SK-N-SH (cell line): ENCODE measurements at places on chromosomes 7 and 10. TPM values are rescaled to one million over a fixed set of nuclear protein-coding genes. Genes with fewer than 3 reads are reported as not detected.

- no peak overlapping the region for H3K27ac ChIP-seq
- no peaks in the 10 kb centered on the region for H3K27me3 ChIP-seq
- H3K36me3 ChIP-seq = peaks cover 19% of the 10 kb centered on the region
- DNase-seq = no peak
- H3K4me1 ChIP-seq = no peaks in the 10 kb centered on the region; the same call in 1 of the 2 replicates
- no peak overlapping the region for H3K4me3 ChIP-seq
These were observed 27.2 kb downstream of the SVIL start for GRCh38 chr10:29607576-29607975.

DNA sequence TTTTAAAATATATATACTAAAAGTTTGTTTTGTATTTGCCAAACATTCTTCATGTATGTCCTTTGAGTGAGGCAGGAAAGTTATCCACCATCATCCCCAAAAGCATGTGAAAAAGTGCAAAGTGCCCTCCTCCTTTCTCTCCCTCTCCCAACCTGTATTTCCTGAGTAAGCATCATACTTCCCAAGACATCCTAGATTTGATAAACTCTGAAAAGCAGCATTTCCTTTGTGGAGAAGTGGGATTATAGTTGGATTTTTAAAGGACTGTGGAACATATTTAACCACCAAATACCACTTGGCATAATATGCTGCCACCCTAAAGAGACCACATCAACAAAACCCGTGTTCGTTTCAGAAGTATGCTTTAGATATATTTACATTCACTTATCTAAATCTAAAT, 36.9 kb downstream of the NET1 start:
- peaks cover 2% of the 10 kb centered on the region for H3K4me1 ChIP-seq
- H3K27ac ChIP-seq = no peak overlapping the region
- no peaks in the 10 kb centered on the region for H3K27me3 ChIP-seq
- no peak for DNase-seq

DNA sequence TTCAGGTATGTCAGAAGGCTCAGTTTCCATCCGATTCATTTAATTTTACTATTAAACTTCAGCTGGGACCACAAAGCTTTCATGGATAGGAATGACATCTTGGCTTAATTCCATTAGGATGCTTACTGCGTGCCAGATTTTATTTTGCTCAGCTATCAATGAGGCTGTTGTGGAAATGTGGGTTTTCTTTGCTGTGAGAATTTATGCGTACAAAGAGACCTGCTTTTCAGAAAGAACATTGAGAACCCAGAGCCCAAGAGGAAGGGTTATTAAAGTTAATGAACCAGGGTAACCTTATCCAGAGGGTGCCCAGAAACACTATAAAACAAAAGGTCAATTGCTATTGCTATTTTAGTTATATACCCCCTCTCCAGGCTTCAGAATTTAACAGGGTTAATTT, 98.3 kb downstream of the MKLN1 start:
- no peak overlapping the region for H3K27ac ChIP-seq
- H3K4me3 ChIP-seq = no peak overlapping the region
- H3K36me3 ChIP-seq = peaks cover 27% of the 10 kb centered on the region
- DNase-seq = no peak
- H3K27me3 ChIP-seq = no peaks in the 10 kb centered on the region

GRCh38 chr10:95246582-95247051, 44.2 kb downstream of the PDLIM1 start:
- no peak overlapping the region for H3K27ac ChIP-seq
- H3K4me3 ChIP-seq = no peak overlapping the region
- DNase-seq = peak; percentile 68
- peaks cover 12% of the 10 kb centered on the region for H3K36me3 ChIP-seq
- H3K27me3 ChIP-seq = no peaks in the 10 kb centered on the region

- no peak overlapping the region for H3K27ac ChIP-seq
- no peak for DNase-seq
- no peaks in the 10 kb centered on the region for H3K4me1 ChIP-seq
- H3K4me3 ChIP-seq = no peak overlapping the region
These were observed 6.8 kb downstream of the PON2 start for GRCh38 chr7:95427914-95428516.

PIK3CG gene
- not detected in 2 replicates for polyA plus RNA-seq

- no peak for DNase-seq
- no peaks in the 10 kb centered on the region; the same call in 1 of the 2 replicates for H3K27me3 ChIP-seq
- H3K27ac ChIP-seq = no peak overlapping the region
- no peaks in the 10 kb centered on the region for H3K4me1 ChIP-seq
These were observed 19.5 kb upstream of the GALNT17 start for GRCh38 chr7:71112436-71112835.

DNA sequence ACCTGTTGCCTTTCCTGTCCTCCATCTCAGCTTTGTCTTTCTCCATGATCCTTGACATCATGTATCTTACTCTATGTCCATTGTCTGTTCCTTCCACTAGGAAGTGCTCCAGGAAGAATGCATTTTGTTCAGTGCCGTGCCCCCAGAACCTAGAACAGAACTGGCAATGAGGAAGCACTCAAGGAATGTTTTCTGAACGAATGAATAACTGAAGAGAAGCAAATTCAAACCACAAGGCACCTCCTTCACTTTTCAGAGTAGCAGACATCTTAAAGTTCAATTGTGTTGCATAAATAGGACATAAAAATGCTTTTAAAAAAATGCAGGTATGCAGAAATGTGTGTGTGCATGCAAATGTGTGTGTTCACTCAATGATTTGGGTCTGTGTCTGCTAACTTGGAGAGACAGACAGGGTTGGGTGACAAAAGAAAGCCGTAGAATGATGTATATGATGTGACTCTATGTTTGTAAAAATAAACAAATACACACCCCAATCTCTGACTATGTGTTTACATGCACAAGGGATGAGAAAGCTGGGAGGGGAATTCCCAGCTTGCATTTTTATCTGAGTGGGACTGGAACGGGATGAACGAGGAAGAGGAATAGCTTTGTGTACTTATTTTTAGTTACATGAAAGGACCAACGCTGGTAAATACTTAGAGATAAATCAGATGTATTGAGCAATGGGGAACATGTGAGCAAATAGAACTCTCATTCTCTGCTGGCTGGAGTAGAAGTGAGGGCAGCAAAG, 237.7 kb downstream of the FANK1 start:
- H3K36me3 ChIP-seq = no peaks in the 10 kb centered on the region
- H3K27ac ChIP-seq = no peak overlapping the region
- DNase-seq = no peak
- no peaks in the 10 kb centered on the region for H3K27me3 ChIP-seq

GRCh38 chr7:133048589-133048988, 33.3 kb downstream of the CHCHD3 start:
- H3K27ac ChIP-seq = no peak overlapping the region
- no peaks in the 10 kb centered on the region for H3K27me3 ChIP-seq
- H3K36me3 ChIP-seq = no peaks in the 10 kb centered on the region
- no peak for DNase-seq

- H3K4me1 ChIP-seq = no peaks in the 10 kb centered on the region
- no peak overlapping the region for H3K27ac ChIP-seq
- H3K4me3 ChIP-seq = no peak overlapping the region
- DNase-seq = no peak
These were observed 12.5 kb downstream of the LYZL2 start for GRCh38 chr10:30617070-30617469.

DNA sequence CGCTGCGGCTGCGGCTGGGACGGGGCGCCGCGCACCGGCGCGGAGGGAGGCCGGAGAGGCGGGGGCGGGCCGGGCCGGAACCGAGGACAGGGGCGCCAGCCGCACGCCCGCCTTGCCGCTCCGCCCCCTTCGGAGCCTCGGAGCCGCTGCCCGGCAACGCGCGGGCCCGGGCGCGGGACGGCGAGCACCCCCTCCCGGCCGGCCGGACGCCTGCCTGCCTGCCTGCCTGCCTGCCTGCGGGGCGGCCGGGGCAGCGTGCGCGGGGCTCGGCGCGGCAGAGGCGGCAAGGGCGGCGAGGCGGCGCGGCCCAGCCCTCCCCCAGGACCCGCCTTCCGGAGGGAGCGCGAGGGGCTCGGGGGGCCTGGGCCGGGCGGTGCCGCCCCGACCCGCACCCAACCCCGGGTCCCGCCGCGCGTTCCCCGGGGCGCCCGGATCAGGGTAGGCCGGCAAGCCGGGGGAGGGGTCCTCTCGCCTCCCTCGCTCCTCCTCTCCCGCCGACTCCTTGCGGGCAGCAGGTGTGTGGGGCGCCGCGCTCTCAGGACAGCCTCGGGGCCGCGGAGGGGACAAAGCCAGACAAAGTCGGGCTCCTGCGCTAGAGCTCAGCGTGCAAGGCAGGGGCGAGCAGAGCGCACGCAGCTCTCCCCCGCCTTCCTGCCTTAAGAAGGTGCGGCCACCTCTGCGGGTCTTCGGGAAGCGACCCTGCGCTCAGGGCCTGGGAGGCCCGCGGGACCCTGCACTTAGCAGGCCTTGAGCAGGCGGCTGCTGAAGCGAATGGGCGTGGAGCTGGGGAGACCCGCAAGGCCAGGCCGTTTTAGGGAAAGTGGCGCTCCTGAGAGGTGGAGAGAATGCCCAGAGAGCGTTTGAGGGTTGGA, at the start of gene KIAA1549:
KIAA1549 (minus strand) TSS at position 58 of the 872 bp plus-strand sequence. CDS start 120 bp downstream, outside the sequence.
- peak; percentile 98 for DNase-seq
- H3K4me3 ChIP-seq = peak within 1 kb of the TSS; percentile 89
- peaks cover 37% of the 10 kb centered on the region for H3K4me1 ChIP-seq
- H3K27ac ChIP-seq = peak within 1 kb of the TSS; percentile 64
- H3K36me3 ChIP-seq = peaks cover 7% of the 10 kb centered on the region
